ENCODE measurements at places on chromosomes 16 and 17.

GRCh38 chr17:79000396-79001189 is 9.0 kb downstream of the CANT1 start:
- DNase-seq = no peak

GRCh38 chr16:660459-661183 is 7.3 kb upstream of the RHOT2 start:
- peak; percentile 86 for DNase-seq

- DNase-seq = no peak
Observed at GRCh38 chr17:79342376-79342775, 267.8 kb downstream of the ENGASE start.

DNA sequence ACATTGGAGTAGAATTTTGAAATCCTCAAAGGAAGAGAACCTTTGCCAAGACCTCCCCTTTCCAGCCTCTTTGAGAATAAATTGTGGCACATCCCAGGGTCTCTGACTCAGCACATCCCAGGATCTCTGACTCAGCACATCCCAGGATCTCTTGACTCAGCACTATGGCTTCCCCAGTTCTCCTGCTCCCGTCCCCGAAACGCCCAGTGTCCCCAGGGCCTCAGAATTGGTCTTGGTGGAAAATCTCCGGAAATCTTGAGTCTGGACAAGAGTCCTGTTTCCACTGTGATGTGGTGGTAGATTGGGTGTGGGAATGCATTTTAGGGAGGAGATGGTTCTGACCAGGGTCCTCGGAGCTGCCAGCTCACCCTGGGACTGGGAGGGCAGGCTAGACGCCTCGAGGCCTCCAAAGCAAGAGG is 19.2 kb downstream of the PLXDC1 start:
- DNase-seq = no peak

GRCh38 chr17:69711541-69711940 is 297.0 kb downstream of the MAP2K6 start:
- no peak for DNase-seq

- DNase-seq = no peak
Observed at GRCh38 chr16:3645108-3645503, 9.4 kb upstream of the DNASE1 start.

- no peak for DNase-seq
Observed at GRCh38 chr16:9351841-9352434, 260.5 kb downstream of the HAPSTR1 start.

DNA sequence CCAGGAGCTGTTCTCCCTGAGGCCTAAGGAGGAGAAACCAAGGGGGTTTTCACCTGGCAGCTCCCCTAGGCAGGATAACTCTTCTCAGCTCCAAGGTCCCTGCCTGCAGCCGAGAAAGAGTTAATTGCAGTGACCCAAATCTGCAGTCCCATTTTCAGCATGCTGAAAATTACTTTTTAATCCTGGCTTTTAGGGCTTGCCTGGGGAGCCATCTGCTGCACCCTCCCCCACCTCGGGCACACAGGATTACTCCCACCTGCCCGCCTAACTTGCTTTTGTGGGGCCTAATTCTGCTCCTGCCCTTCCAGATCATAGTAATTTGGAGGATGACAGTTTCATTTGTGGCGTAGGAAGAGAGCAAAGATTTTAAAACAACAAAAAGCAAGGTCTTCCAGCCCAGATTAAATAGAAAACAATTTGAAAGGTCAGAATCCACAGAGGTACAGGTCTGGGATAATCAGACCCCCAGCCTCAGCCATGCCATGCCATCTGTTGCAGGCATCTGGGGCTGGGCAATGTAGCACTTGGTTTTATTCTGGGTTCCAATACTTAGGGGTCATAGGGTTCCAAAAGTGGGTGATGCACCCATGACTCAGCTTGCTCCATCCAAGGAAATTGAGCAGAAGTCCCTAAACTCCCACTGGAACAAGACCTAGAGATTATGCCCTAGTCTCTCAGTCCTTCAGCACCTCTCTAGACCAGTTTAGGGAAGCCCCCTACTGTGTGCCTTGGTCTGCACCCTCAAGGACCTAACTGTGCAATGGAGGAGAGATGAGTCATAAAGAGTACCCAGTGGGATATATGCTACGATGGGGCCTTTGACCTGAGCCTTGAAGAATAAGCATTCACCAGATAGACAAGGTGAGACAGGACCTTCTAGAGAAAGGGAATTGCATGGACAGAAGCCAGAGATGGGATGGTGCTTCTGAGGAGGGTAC is 64.5 kb upstream of the NLK start:
- DNase-seq = no peak

- DNase-seq = no peak
Observed at GRCh38 chr17:38703742-38704605, 1.1 kb upstream of the MLLT6 start.
